ENCODE measurements at places on chromosomes 3 and 15. TPM values are rescaled to one million over a fixed set of nuclear protein-coding genes. Genes with fewer than 3 reads are reported as not detected.

GRCh38 chr15:28952666-28953491, 67.1 kb downstream of the APBA2 start:
- no peaks in the 10 kb centered on the region for H3K4me1 ChIP-seq
- H3K27ac ChIP-seq = no peak overlapping the region
- H3K36me3 ChIP-seq = no peaks in the 10 kb centered on the region
- no peaks in the 10 kb centered on the region for H3K27me3 ChIP-seq
- no peak for DNase-seq
- H3K4me3 ChIP-seq = no peak overlapping the region

- no peaks in the 10 kb centered on the region for H3K27me3 ChIP-seq
- H3K4me3 ChIP-seq = no peak overlapping the region
- H3K36me3 ChIP-seq = no peaks in the 10 kb centered on the region
- no peak overlapping the region for H3K27ac ChIP-seq
Observed at GRCh38 chr3:10917176-10917575, 75.4 kb upstream of the SLC6A1 start.

DNA sequence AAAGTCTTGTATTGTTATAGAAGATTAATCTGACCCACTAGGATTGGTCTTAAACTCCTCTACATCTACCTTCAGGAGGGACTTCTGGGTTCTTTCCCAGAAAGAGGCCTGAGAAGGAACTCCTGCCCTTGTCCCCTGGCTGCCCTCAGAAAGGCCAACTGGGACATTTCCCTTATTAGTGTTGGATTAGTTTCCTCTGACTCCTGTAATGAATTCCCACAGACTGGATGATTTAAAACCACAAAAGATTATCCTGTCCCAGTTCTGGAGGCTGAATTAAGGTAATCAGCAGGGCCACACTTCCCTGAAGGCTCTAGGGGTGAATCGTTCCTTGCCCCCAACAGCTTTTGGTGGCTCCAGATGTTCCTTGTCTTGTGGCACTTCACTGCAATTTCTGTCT, 102.8 kb upstream of the NMNAT3 start:
- H3K4me1 ChIP-seq = no peaks in the 10 kb centered on the region
- no peak overlapping the region for H3K4me3 ChIP-seq
- H3K27me3 ChIP-seq = no peaks in the 10 kb centered on the region
- no peaks in the 10 kb centered on the region for H3K36me3 ChIP-seq
- no peak for DNase-seq

DNA sequence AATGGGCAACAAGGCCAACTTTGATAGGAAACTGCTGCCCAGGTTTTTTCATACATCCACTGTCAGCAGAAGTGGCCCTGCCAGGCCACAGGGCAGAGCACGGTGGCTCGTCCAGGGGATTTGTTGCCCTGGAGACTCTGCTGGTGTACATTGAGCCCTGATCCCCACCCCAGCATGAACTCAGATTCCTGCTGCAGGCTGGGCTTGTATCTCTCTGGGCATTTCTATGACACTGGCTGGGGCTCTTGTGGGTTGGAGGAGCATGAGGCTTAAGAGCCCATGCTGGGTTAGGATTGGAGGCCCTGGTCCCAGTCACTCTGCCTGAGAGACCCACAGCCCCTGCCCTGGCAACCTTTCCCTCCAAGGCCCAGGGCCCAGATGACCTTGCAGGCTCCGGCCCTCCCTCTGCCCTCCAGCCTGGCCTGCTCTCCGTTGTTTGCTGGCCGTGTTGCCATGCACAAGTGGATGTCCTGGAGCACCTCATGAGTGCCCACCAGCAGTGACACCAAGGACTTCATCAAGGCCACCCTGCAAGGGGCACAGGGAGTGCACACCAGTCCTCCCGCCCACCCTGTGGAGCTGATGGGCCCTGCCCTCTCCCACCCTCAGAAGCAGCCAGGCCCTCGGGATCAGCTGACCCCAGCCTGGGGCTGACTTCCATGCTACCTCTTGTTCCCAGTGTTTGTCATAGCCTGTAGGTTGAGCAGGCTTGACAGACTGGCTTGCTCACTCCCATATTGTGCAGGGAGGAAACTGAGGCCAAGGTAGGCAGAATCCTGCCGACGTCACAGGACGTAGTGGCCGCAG, 58.2 kb downstream of the ZNF445 start:
- no peaks in the 10 kb centered on the region for H3K36me3 ChIP-seq
- no peak for DNase-seq
- no peak overlapping the region for H3K27ac ChIP-seq
- H3K27me3 ChIP-seq = no peaks in the 10 kb centered on the region
- no peak overlapping the region for H3K4me3 ChIP-seq

- H3K27ac ChIP-seq = peak overlapping the region; percentile 73
- peaks cover 51% of the 10 kb centered on the region for H3K4me1 ChIP-seq
- H3K27me3 ChIP-seq = no peaks in the 10 kb centered on the region
- DNase-seq = peak; percentile 62
Observed at GRCh38 chr15:90598031-90598577, 68.4 kb downstream of the CRTC3 start.

DNA sequence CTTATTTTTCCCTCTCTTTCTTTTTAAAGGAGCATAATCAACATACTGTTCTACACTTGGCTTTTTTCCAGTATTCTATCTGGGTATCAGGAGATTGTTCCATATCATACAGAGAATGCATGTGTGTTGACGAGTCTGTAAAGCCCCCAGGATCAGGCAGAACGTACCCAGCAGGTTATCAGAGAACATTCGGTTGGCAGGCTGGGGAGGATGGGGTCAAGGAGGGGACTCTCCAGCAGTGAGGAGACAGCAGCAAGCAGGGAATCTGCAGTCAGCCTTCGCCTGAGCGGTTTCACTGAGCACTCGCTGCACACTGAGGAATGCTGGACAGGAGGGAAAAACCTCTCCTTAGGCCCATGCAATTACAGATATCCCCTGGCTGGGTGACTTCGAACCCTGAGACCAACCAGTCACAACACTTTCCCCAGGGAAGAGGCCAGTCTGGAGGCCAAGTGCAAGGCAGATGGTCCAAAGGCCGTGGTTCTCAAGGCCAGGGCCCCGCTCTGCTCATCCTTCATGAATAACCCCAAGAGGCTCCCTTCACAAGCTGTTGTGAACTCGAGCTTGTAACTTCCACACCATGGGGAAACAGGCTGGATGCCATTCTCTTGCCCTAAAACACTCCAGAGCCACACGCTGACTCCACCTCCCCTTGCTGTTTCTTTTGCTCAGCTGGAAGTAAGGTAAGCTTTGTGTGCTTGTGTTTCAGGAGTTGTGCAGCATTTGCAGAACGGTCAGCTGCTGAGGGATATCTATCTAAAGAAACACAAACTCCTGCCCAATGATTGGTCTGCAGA, 60.1 kb downstream of the PXYLP1 start:
- no peaks in the 10 kb centered on the region for H3K27me3 ChIP-seq
- H3K36me3 ChIP-seq = no peaks in the 10 kb centered on the region
- H3K4me3 ChIP-seq = no peak overlapping the region
- peak; percentile 71 for DNase-seq
- H3K4me1 ChIP-seq = peaks cover 41% of the 10 kb centered on the region
- peak overlapping the region; percentile 59 for H3K27ac ChIP-seq

DNA sequence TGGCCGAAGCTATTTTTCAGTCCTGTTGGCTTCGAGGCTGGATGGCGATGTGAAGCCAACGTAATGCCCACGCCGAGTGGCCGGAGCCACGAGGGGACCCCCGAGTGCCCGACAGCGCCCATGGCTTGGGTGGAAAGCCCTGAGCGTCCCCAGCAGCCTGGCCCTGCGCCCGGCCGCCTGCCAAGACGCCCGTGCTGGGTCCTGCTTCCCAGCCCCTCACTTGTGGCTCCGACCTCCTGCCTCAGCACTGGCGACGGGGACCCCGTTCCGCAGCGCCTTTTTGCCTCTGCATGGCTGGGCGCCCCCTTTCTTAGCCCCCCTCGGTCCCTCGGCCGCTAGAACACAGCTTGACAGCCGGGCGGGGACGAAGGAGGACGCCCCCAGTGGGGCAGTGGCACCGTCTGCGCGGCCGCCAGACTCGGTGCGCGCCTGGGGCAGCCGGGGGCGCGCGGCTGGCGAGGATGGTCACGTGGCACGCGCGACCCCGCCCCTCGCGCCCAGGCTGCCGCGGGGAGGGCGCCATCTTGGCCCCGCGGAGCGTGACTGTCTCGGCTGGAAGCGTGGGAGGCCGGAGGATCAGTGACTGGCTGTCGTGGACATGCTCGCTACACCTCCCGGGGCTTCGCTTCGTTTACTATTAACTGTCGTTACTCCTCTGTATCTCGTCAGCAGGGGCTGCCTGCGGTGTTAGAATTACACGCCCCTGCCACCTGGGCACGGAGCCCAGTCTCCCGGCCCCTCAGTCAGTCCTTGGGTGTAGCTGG, 626 bp upstream of the GPR176 start:
- H3K36me3 ChIP-seq = no peaks in the 10 kb centered on the region
- H3K4me1 ChIP-seq = peaks cover 11% of the 10 kb centered on the region
- H3K4me3 ChIP-seq = peak overlapping the region; percentile 63
- DNase-seq = peak; percentile 84
- peak overlapping the region; percentile 69 for H3K27ac ChIP-seq

Gene SCN11A
- total RNA-seq = 0.15 TPM

GRCh38 chr15:40721701-40722100, 26.7 kb downstream of the RAD51 start:
- DNase-seq = no peak
- no peaks in the 10 kb centered on the region for H3K4me1 ChIP-seq
- H3K27ac ChIP-seq = no peak overlapping the region
- H3K4me3 ChIP-seq = no peak overlapping the region

GRCh38 chr15:59349680-59350420, 22.8 kb downstream of the MYO1E start:
- H3K27me3 ChIP-seq = no peaks in the 10 kb centered on the region
- no peaks in the 10 kb centered on the region for H3K4me1 ChIP-seq
- no peaks in the 10 kb centered on the region for H3K36me3 ChIP-seq
- H3K4me3 ChIP-seq = no peak overlapping the region
- peak; percentile 24 for DNase-seq
- H3K27ac ChIP-seq = no peak overlapping the region

Gene SLC24A5
- not detected for total RNA-seq

DNA sequence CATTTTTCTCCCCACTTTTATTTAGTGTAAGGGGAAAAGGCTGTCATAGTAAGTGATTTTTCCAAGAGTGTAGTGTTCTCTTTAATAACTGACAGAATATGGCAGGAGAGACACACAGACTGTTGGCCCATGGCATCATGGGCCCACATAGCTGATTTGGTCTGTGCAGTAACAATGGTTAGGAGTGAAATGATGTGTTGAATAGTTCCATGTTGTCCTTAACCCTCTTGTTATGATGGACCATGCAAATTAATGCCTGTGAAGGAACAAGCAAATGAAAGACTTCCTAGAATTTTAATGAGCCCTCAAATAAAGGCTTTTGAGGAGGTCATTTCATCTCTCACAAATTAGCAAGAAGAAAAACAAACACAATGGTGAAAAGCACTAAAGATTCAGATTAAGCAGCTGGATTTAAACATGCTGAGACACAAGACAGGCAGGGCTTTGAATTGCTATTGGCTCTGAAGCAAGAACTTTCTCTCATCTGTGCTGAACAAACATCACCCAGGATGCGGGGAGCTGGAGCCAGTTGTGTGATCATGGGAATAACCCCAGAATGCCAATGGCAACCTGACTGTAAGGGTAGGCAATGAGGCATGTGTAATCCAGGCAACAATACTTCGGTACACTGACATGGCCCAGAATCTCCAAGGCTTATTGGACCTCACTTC, 136.7 kb upstream of the VEPH1 start:
- no peak overlapping the region for H3K27ac ChIP-seq
- no peak for DNase-seq
- no peaks in the 10 kb centered on the region for H3K36me3 ChIP-seq
- H3K27me3 ChIP-seq = no peaks in the 10 kb centered on the region

GRCh38 chr3:55704521-55704920, 217.4 kb upstream of the WNT5A start:
- no peaks in the 10 kb centered on the region for H3K27me3 ChIP-seq
- DNase-seq = no peak
- H3K27ac ChIP-seq = no peak overlapping the region

Gene ITIH3
- total RNA-seq = 0.89 TPM

GRCh38 chr3:4849739-4850138, 129.5 kb upstream of the BHLHE40 start:
- no peak overlapping the region for H3K4me3 ChIP-seq
- H3K27ac ChIP-seq = no peak overlapping the region
- no peaks in the 10 kb centered on the region for H3K27me3 ChIP-seq
- H3K36me3 ChIP-seq = no peaks in the 10 kb centered on the region
- no peak for DNase-seq
- peaks cover 15% of the 10 kb centered on the region for H3K4me1 ChIP-seq

DNA sequence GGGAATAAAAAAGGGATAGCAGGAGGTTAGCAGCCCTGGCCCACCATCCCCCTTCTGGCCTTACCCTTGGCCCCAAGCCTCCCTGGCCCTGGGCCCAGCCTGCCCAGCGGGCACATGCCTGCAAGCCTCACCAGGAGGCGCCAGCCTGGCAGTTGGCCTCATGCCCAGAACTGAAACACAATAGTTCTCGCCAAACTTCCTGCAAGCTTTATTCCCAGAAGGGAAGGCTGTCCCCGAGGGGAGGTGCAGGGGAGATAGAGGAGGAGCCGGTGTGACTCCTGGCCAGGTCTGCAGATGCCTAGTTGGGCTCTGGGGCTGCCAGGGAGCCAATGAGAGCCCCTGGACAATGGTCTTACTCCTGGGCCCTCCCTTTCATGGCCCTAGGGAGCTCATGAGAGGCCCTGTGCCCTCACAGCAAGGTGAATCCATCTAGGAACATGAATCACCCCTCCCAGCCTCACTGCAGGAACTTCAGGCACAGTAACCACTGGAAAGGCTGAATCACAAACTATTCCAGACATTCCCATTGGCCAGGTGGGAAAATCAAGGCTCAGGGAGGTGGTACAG, 4.0 kb downstream of the CCDC33 start:
- H3K36me3 ChIP-seq = no peaks in the 10 kb centered on the region
- peak overlapping the region; percentile 88 for H3K27ac ChIP-seq
- H3K27me3 ChIP-seq = no peaks in the 10 kb centered on the region
- peak; percentile 98 for DNase-seq
- no peak overlapping the region for H3K4me3 ChIP-seq

- no peak overlapping the region for H3K27ac ChIP-seq
- no peaks in the 10 kb centered on the region for H3K4me1 ChIP-seq
- no peak overlapping the region for H3K4me3 ChIP-seq
- no peak for DNase-seq
- H3K36me3 ChIP-seq = no peaks in the 10 kb centered on the region
Observed at GRCh38 chr3:113600418-113601182, 68.2 kb downstream of the SIDT1 start.

DNA sequence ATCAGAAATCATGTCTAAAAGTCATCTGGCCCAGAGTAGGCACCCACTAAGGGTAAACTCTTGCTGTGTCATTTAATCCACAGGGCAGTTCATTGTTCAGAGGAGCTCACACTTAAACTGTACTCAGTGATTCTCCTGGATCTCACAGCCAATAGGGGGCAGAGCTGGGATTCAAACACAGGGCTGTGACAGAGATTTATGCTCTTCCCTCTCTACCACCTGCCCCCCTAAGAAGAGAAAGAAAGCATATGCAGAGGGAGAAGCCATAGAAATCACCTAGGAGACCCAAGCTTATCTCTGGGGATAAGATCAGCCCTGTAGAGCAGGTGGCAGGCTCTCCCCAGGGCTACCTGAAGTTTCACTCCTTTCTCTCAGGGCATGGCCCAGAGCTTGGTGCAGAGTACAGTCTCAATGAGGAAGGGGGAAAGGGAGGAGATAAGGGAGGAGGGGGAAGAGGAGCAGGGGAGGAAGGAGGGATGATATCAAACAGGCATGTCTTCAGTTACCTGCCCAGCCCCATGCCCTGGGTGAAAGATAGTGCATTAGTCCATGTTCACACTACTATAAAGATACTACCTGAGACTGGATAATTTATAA, 51.8 kb upstream of the ADPGK start:
- H3K4me3 ChIP-seq = no peak overlapping the region
- H3K27ac ChIP-seq = no peak overlapping the region
- no peak for DNase-seq
- no peaks in the 10 kb centered on the region for H3K27me3 ChIP-seq

Gene ANKUB1
- not detected for total RNA-seq

All from thyroid gland (tissue), 4 donors.